Left lung (tissue), 14 donors: ENCODE measurements at places on chromosomes 6 and 20. TPM values are rescaled to one million over a fixed set of nuclear protein-coding genes. Genes with fewer than 3 reads are reported as not detected.

Gene GSTA4
- 49.1 TPM for total RNA-seq

Gene RFX6
- total RNA-seq = not detected

Gene PAX1
- total RNA-seq = not detected

Gene FOXC1
- 3.4 TPM for total RNA-seq

Gene SMIM8
- total RNA-seq = 9.7 TPM

Gene ZC2HC1B
- total RNA-seq = not detected

Gene ATF6B
- 72.1 TPM for total RNA-seq

Gene SNPH
- total RNA-seq = 5.9 TPM

DNA sequence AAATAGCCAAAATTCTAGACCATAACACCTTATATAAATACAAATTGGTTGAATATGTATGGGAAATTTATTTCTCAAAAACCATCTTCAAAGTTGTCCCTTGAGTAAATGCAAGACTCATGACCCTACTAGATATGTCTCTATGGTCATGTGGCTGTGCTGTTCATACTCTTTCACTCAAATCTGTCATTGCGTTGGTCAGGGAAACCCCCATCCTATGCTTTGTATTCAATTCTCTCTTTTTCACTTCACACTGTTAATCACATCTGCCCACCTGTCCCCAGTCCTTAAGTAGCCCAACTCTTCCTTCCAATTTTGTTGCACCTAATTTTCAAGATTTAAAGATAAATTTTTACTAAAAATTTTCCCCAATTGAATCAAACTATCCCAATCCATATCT, 51.0 kb downstream of the RPS12 start:
- no peak for DNase-seq

GRCh38 chr6:149476789-149477455, 7.9 kb downstream of the ZC3H12D start:
- DNase-seq = no peak

- no peak for DNase-seq
Measured at GRCh38 chr6:167267921-167268401, 23.2 kb upstream of the UNC93A start.

DNA sequence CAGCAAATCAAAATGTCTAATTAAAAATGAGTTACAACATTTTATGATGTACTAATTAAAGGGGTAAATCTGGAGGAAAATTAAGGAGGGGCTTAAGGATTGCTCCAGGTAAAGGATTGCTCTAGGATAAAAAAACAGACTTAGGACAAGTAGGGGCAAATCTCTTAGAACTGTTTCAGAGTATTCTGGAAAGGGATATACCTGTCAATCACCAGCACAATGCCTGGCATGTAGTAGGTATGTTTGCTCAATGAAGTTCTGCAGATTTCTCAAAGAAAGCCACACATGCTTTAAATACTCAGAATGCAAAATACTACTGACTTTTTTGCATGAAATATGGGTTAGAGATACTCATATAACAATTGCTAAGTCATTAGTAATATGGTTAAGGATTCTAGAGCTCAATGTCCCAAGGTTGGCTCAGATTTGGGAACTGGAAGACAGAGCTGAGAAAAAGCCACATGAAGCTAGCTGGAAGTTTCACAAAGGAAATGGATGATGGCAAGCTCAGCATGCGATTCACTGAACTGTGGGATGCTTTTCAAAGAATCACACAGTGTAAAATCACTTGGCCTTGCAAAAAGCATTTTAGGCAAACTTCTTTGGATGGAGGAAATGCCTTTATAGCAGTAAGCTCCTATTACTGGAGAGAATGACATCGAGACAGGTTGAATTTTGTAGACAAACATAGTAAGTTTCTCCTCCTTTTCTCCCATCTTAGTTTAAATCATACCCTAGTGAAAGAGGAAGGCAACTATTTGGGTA, 72.8 kb downstream of the MAP3K5 start:
- no peak for DNase-seq

DNA sequence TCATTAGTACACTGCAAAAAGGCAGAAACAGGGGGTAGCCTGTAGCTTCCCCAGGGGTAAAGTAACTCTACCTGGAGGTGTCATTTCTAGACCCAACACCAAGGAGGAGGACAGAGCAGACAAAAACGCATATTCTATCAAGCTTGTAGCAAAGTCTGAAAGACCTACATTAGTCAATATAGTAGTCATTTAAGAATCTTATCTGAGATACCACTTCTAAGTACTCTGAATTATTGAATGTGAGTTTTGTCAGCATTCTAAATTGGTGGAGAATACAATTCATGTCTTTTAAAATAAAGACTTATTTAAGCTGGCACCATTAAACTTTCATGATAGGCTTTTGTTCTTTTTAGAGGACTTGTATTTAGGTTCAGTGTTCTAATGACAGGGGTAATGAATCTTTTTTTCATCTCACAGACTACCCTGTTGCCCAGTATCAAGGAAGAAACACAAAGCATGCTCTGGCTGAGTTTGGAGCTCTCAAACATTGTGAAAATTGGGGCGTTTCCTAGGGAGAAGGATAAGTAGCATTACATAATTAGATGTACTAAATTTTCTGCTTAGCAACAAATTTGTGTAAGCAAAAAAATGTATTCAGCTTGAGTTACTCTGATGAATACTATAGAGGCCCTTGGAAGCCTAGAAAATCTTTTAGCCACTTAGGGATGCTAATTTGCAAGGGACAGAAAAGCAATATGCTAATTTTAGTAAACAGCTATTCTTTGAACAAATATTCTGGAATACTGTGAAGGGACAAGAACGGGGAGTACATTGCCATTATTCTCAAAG, 255.4 kb upstream of the HSF2 start:
- no peak for DNase-seq

DNA sequence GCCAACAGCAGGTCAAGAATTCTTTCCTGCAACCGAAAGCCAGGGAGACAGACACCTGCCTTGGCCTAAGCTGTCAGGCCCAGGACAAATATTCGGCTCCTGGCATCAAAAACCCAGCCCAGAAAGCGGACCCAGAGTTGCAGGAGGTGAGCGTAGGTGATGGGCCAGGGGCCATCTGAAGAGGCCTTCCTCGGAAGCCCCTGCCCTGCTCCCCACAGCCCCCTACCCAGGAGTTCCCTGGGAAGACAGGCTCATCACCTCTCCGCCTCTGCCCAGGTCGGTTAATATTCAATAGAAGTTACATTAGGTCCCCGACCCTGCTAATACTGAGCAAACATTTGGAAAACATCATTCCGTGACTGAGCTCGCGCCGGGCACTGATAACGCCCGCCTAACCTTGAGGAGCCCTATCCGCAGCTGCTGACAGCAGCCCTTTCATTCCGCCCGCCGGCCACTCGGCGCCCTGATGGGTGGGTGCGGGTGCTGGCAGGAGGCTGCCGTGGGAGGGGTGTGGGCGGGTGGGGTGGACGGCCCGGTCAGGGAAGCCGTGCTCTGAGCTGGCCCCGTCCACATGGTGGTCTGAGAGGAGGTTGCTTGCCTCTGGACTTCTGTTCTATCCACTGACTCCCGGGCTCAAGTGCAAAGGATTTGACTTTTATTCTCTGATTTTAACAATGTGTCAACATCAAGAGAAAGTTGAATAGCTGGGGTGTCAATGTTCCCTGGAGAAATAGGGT, 55.7 kb downstream of the HNF4A start:
- no peak for DNase-seq

- no peak for DNase-seq
Measured at GRCh38 chr6:54515013-54515412, 206.8 kb downstream of the TINAG start.

DNA sequence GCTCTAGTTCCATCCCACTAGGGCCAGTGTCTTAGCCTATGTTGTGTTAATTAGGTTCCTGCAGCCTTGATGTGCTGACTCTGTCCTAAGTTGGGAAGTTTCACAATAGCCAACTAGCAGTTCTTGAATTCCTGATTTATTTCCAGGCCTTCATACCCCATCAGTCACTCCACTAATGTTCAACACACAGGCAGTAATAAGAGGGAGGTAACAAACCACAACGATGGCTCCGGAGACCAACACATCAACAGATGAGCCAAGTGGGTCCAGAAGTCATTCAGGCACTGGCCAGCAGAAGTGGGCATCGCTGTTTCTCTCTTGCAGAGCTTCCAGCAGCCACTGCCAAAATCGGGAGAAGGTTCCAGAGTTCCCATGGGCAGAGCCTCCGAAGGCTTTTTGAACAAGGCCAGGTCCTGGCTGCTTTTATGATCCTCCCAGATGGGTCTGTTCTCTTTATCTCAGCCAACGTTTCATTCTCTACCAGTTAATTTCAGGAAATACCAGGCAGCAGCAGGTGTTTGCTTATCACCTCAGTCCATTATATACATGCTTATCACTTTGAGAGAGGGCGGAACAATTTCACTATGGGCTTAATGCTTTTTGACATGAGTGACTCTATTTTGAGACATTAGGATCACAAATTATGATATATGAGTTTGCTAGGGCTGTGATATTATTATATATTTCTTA, 48.5 kb upstream of the NOP56 start:
- no peak for DNase-seq

DNA sequence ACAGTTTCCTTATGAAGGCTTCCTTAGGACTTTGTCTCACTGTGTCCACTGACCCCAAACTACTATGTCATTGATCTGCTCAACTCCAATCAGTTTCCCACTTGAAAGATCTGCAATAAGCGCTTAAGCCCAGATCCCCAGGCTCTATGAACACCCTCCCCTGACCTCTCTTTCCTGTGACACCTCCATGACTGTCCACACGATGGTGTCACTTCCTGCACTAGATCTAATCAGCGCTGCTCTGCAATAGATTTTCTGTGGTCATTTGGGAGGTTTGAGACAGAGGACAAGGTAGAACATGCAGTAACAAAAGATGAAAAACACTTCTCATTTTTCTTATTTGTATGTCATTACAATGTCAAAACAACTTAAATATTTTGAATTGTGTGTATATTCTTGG, 304.6 kb upstream of the AGPAT4 start:
- DNase-seq = no peak

DNA sequence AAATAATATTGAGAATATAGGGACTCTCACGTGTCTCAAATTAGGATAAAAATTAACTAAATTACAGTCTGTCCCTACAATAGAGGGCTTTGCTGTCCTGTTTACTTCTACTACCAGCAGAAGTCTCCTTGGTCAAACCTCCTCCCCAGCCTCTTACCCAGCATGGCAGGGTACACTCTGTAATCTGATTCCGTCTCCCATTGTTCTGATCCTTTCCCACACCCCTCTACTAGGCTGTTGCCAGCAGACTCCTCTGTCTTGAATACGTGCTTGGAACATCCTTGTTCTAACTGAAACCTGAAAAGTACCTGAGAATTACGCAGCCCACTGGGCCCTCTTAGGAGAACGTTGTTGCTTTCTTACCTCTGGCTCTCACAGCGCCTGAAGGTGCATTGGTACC, 112.2 kb upstream of the PREP start:
- DNase-seq = no peak

GRCh38 chr6:80287607-80288006, 181.1 kb downstream of the BCKDHB start:
- DNase-seq = no peak
